Caki2 (cell line): ENCODE measurements at places on chromosomes 11 and 22. TPM values are rescaled to one million over a fixed set of nuclear protein-coding genes. Genes with fewer than 3 reads are reported as not detected.

The UBQLNL gene
- 0.14 TPM in 1 of 2 replicates, not detected in the other for total RNA-seq

The BIK gene
- 14.9 and 27.0 TPM in 2 replicates for total RNA-seq

DNA sequence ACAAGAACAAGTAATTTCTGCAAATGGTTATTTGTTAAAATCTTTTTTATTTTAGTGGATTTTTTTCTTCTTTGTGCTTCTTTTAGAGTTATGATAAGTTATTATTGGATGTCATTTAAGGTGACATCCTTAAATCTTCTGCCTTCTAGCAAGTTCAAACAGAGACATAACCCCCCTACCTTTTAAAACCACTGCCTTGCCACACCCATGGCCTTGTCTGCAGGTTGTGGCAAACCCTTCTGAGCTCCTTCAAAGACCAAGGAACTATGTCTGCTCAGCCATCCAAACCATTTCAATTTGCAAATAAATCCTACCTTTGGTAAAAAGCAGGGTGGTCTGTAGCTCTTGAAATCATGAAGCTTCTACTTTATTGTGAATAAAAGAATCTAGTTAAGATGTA lies 241.6 kb downstream of the FAM76B start:
- no peak for DNase-seq

GRCh38 chr11:9615031-9615451 lies 41.6 kb downstream of the WEE1 start:
- DNase-seq = no peak
